ENCODE measurements at places on chromosomes 2 and 18. TPM values are rescaled to one million over a fixed set of nuclear protein-coding genes. Genes with fewer than 3 reads are reported as not detected.
A peak's percentile ranks its signal among the peaks of the same experiment; 100 is the strongest.

GRCh38 chr2:28750316-28751251, 1.0 kb upstream of the PPP1CB start:
- peak; percentile 32 for DNase-seq

DNA sequence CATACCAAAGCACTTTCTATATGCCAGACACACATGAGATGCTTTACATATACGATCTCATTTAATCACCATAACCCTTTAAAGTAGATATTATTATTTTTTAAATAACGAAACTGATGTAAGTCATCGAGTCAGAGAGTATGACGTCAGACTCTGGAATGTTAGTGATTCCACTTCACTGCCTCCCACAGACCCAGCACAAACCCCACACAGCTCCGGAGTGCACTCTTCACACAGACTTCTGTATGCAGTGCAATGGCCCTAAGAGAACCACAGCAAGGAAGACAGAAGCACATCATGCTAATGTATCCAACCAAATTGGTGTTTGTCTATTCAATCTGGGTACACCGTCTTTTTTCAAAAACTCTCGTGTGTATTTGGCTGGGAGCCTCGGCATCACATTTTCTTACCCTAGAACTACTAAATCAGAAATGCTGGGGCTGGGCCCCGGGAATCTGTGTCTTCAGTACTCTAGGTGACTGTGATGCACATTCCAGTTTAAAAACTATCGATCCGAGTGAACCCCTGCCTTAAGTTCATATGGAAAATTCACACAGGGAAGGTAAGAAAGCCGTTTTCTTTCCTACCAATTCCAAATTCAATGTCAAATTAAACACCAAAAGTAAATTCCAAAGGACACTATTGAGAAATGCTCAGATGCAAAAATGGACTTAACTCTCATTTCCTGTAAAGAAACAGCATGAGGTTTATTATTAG, 117.7 kb upstream of the ACVR1C start:
- DNase-seq, result peak; percentile 42

GRCh38 chr2:49021271-49021670, 133.0 kb downstream of the FSHR start:
- no peak for DNase-seq

DNA sequence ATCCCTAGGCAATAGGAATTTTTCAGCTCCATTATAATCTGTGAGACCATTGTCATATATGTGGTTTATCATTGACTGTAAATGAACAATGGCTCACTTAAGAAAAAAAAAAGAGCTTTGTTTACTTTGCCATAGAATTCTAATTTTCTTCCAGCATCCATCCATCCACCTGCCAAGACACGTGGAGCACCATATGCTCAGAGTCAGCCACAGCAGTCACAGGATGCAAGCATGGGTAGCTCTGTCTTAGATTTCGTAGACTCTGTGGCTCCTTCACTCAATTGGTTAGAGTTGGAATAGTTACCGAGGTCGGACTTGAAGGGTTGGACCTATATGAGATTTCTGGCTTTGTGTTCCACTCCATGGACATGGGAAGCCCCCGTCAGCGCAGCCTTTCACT, 75.6 kb downstream of the COA5 start:
- DNase-seq, result no peak

- no peak for DNase-seq
Observed at GRCh38 chr2:238868616-238869292, 20.9 kb downstream of the TWIST2 start.

GRCh38 chr2:74374509-74375205, 5.5 kb downstream of the DCTN1 start:
- DNase-seq, result peak; percentile 65

DNA sequence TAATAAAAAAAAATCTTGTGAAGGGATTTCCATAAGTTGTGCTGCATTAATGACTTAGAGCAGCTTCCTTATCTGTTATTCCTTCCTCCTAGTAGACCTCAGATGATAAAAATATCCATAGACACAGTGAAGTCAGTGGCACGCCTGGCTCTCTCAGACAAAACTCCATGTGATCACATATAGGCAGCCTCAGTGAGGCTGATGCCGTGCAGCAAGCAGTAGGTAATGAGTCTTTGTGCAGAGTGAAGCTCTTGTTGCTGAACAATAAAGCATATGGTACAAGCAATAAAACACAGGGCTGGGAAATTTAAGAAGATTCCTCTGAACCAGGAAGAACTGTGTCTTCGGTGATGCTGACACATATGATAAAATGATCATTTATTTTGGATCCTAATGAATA, 102.7 kb downstream of the CSRNP3 start:
- no peak for DNase-seq

- no peak for DNase-seq
Observed at GRCh38 chr2:24011250-24012104, 1.6 kb downstream of the MFSD2B start.

- DNase-seq, result no peak
Observed at GRCh38 chr2:120241684-120242083, 11.0 kb upstream of the RALB start.

The KYNU gene
- 2.7 TPM for total RNA-seq

GRCh38 chr2:14418115-14418514, 214.4 kb upstream of the LRATD1 start:
- no peak for DNase-seq

GRCh38 chr2:235711527-235711926, 217.7 kb downstream of the AGAP1 start:
- no peak for DNase-seq

DNA sequence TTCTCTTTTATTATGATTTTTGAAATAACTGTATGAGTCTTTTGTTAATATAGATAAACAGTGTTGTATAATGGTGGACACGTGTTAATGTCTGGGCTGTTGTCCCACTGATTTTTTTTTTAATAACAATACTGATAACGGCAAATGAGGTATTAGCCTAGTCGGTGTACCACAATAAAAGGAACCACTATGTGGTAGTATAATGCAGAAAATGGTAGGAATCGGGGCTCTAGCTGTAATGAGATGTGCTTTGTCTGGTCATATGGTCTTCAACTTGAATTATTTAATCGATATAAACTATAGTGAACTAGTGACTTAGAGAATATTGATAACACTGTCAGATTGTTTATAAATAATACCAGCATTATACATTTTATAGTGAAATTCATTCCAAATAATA, 517.9 kb upstream of the SPHKAP start:
- DNase-seq, result no peak

DNA sequence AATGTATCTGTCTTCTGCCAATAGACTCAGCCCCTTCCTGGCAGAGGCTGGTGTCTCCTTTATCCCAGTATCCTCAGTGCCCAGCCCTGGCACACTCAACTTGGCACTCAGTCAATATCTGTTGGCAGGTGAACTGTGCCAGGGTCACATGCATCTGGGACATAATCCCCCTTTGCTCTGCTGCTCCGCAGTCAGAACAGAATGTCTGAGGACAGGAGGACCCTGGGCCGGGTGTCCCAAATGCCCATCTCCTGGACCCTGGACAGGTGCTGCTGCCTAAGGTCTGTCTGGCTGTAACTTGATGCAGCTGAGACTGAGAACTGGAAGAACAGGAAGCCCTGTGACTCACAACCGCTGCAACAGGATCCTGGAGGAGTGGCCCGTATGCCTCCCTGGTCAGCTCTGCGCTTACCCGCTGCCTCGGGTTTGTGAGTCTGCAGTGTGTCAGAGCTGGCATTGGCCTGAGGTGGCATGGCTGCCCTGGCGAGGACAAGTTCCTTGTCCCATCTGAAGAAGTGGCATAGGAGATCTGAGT, 11.4 kb downstream of the HK2 start:
- DNase-seq, result peak; percentile 90

The LAMA3 gene
- 126 TPM for total RNA-seq

- DNase-seq, result no peak
Observed at GRCh38 chr2:159077869-159078268, 109.4 kb downstream of the TANC1 start.

DNA sequence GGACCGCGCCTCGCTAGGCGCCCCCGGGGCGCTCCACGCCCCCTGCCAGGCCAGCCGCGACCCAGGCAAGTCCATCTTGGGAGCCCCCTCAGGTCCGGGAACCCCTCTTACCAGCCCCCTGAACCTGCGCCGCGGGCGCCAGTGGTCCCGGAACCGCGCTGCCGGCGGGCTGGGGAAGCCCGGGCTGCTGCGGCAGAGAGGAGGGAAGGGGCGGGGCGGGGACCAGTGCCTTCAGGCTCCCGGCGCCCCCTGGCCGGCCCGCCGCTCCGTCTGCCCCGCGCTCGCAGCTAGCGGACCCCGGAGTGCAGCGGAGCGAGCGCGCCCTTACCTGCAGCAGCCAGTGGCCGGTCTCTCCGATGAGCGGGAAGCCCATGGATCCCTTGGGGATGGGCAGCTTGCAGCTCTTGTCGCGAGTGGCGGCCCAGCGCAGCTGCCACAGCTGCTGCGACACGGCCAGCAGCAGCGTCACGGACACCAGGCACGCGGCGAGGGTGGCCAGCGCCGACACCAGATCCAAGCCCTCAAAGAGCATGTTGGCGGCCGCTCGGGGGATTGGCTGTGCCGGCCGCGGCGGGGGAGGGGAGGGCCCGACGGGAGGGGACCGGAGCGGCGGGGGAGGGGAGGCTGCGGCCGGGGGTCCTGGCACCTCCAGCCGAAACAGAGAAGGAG, at the start of gene CYP26B1:
Gene CYP26B1 (minus strand): TSS at position 560 of the 669 bp plus-strand sequence. CDS start 28 bp downstream, at position 532.
- no peak for DNase-seq

DNA sequence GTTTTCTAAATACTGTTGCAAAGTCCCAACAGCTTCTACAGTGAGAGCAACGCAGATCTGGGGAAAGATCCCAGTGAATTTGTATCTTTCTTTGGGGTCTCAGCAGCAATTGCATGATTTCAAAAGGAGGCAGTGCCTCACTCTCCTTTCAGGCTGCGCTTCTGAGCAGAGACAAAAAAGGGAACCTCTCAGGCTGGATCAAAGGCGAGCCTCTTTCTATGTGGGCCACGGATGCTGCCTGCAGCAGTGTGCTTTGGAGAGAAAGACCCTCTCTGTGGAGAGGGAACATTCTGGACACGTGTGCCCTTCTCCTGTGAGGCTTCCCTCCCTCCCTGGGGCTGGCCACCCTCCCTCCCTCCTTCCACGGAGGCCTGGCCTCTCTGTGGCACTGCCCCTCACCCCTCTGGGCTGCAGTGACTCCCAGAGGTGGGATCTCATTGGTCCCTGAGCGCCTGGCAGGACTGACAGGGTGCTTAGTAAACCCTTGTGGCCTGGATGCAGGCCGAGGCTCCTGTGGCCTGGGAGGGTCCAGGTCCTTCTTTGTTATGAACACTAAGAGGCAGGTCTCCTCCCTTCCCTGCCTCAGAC, 21.6 kb upstream of the PDIA6 start:
- no peak for DNase-seq

The HES6 gene
- 50.1 TPM for total RNA-seq

DNA sequence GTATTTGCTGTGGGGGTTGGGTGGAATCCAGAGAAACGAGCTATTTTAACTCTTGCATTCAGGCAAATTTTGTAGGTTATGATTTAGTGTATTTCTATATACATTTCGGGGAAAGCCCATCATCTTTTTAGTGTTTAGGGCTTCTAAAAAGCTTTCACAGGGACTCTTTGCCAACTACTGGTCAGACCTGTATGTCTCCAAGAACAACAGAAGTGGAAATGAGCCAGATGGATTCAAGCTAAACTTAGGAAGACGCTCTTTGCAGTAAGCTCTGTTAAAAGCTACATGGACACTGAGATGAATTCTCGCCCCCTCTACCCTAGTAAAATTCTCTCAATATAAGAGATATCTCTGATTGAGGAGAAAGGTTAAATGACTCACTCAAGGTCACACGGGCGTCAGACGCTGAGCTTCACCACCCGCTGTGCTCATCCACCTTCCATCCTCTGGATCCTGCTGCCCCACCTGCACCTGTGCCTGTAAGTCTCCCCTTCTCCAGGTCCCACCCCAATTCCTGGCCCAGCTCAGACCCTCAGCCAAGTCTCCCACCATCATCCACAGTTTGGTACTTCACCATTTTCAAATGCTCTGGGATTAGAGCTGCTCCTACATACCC, 85.6 kb downstream of the MARCHF4 start:
- no peak for DNase-seq

DNA sequence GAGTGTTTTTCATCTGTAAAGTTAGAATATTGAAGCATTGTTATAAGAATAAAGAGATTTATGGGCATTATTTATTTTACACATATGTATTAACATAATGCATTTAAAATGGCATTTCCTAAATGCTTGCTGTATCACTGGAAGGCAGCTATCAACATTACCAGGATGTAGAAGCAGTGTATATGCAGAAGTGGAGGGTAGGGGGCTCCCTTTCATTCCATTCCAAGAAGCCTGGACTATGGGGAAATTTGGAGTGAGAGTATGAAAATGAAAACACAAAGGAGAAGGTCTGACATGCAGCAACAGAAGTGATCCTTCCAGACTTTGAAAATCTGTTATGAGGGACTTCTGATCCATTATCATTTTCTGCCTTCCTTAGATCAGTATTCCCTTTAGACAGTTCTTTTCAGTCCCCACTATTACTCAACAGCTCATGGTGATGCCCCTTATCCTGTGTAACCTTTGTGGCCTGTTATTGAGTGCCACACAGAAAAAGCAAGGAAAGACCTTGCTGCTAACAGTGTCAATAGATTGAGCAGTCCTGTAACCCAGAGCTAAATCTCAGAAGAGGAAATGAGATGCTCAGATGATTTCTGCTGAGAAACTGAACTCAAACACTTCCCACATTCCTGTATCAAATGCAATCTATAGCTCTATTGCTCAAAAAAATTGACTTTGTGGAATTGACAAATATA, 216.6 kb downstream of the HNMT start:
- no peak for DNase-seq

DNA sequence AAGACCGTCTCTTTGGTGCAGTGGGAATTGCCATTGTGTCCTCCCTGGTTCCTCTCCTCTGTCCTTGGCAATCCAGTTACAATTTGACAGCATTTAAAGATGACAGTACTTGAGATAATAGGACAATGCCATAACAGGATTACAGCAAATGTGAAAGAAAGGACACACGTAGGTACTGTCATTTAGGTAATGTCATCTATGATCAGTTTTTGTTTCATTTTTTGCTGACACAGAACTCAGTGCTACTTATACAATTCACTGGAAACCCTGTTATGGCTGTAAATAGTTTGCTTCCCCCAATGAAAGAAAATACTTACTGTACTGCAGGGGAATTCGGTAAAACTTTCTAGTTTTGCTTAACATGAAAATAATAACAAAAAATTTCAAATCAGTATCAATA, 65.2 kb downstream of the BCL11A start:
- DNase-seq, result no peak

The PAIP2B gene
- total RNA-seq, result 2.9 TPM

DNA sequence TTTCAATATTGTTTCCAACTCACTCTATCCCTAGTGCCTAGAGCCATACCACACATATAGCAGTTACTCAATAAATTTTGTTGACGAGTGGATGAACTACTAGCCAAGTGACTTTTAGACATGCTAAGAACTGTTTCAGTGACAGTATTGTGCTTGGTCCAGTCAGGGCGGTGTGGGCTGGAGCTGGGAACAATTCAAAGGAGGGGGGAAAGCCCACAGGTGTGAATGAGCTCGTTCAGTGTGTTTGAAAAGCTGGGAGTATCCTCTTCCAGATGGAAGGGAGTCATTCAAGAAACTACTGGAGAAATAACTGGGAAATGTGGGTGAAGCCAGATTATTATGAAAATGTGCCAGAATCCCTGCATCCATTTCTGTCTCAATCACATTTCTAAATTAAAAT, 1.7 kb upstream of the SERPINE2 start:
- no peak for DNase-seq

All from kidney epithelial cell (primary cell).